ENCODE measurements at places on chromosomes 5 and 9. TPM values are rescaled to one million over a fixed set of nuclear protein-coding genes. Genes with fewer than 3 reads are reported as not detected.

DNA sequence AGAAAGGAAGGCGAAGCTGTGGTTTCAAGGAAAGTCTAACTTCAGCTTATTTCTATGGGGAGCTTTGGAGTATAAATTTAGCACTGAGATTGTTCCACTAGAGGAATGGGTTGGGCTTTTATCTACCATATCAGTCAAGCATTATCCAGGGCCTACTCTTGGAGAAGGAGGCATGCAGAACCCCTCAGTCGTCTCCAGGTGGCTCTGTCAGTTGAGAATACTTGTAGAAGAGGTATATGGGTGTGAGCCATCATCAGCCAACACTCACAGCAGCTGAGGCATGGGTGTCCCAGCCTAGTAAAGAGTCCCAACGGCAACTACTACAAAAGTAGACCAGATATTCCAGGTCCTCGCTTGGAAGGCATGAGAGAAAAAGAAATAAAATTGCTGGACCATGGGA is 548.5 kb upstream of the GRAMD2B start:
- no peak for DNase-seq

GRCh38 chr5:138974227-138975063 is 99.3 kb upstream of the LRRTM2 start:
- DNase-seq: peak; percentile 49

- DNase-seq: no peak
Measured at GRCh38 chr5:40521925-40522324, 157.8 kb upstream of the PTGER4 start.

Gene PRELID1
- polyA plus RNA-seq: 138 TPM
